ENCODE measurements at places on chromosomes 2 and 18.

GRCh38 chr18:23053776-23054457, 81.4 kb upstream of the CABLES1 start:
- DNase-seq = no peak

DNA sequence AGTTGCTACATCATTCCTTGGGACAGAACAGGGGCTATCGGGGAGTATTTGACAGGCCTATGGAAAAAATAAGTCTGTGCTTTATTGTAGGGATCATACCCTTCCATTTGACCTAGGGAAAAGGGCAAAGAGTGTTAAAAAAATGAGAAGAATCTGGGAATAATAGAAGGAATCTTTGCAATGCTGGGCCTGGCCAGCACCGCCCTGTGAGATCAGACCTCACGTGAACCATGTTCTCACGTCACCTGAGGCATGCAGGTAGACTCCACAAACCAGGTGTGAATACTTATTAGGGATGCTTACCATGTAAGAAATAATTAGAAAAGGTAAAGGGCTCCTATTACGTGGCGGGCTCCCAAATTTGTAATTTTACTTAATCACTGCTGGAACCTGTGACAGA, 177.5 kb upstream of the GATA6 start:
- no peak for DNase-seq

DNA sequence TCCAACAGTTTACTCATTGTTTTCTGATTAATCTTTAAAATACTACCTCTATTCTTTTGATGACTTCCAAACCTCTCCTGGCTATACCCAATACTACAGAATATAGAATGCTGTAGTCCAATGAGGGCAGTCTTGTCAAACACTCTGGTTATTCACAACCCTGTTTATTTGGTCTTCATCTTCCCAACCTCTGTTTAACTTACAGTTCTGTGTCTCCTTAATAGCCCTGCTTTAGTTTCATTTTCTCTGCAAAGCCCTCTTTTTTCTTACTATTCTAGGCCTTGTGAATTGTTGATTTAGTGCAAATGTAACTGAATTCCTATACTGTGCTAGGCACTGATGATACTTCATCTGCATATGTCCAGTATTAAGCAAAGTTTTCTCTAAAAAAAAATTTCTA, 40.0 kb downstream of the ACVR2A start:
- DNase-seq = no peak

- DNase-seq = no peak
Observed at GRCh38 chr2:85221067-85221691, 88.0 kb downstream of the TCF7L1 start.

GRCh38 chr2:118644190-118644589, 203.3 kb downstream of the EN1 start:
- no peak for DNase-seq

- DNase-seq = no peak
Observed at GRCh38 chr2:102082571-102083392, 59.8 kb upstream of the IL1R1 start.

GRCh38 chr2:105496271-105496670, 97.4 kb upstream of the FHL2 start:
- DNase-seq = no peak

DNA sequence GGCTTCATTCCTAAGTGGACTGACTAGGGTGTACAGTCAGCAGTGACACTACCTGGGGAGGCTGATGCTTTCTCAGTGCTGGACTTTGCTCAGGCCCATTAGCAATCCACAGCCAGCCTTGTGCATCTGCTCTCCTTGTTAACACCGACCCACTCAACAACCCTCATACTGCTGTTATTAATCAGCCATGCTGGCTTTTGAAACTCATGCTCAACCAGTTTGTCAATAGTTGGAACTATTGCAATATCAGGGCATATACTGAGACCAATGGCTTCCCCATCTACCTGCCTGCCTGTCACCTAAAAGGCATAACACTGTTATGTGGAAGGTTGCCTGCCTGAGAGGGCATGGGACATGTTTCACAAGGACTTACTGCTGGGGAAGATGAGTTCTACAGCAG, 39.4 kb downstream of the GAD1 start:
- no peak for DNase-seq

- DNase-seq = no peak
Observed at GRCh38 chr18:80201739-80202138, 45.6 kb downstream of the PARD6G start.

DNA sequence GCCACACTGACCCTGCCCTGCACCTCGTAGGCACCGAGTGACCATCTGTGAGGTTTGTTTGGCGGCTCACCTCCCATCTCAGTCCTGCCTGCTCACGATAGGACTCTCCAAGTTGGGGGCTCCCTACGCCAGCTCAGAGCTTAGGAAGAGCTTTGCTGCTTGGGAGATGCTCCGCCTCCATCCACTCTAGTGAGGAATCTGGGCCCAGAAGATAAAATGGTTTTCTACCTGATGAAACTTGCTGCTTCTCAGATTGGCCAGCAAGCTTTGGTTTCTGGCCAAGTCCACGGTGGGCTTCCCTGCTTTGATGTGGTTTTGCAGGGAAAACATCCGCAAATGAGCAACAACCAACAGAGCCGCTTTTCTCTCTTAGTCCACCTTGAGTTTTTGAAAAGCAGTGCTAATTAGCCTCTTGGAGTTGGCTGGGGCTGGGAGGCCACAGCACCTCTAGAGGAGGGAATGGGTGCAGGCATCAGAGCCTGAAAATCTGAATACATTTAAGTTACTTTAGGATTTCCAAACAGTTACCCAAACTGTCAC, 42.2 kb downstream of the THNSL2 start:
- no peak for DNase-seq

- DNase-seq = no peak
Observed at GRCh38 chr2:219737270-219737691, 109.9 kb downstream of the SLC4A3 start.

DNA sequence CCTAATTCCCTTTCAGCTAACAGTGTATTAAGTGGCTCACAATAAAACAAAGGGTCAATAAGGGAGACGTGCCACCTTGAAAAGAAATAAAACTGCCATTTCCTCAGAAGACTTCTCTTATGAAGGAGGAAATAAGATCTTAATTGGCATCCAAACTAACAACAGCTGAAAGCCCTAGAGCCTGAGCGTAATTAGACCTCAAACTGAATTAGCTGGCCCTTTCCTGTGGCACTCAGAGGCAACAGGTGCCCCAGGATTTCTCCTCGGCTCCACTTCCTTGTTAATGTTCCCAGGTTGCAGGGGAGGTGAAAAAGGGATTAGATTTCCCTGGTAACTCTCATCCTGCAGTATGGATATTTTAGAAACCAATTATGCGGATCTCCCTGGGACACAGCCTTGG, 804.3 kb downstream of the DCDC2C start:
- DNase-seq = peak; percentile 70

DNA sequence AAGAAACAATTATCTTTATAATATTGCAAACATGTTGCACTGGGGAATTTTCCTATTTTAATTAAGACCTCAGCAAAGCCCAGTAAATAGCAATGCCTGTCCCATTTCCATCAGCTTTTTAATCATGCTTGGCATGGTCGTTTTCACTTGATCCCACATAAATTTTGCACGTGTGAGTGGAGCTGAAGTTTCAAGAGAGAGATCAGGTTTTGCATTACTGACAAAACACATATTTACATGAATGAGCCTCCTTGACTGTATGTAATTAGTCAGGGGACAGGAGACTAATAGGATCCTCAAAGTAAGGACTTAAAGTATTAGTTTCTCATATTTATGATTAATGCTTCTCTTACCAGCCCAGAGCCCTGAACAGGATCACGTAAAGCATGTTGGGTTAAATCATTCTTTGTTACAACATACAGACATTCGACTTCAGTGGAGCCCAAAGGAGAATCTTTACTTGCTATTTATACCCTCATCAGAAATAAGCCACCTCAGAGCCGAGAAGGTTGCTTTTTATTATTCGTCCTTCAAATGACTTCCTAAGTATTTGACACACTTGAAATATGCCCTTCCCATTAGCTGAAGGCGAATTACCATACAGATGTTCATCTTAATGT, 711.3 kb downstream of the GALR1 start:
- no peak for DNase-seq

DNA sequence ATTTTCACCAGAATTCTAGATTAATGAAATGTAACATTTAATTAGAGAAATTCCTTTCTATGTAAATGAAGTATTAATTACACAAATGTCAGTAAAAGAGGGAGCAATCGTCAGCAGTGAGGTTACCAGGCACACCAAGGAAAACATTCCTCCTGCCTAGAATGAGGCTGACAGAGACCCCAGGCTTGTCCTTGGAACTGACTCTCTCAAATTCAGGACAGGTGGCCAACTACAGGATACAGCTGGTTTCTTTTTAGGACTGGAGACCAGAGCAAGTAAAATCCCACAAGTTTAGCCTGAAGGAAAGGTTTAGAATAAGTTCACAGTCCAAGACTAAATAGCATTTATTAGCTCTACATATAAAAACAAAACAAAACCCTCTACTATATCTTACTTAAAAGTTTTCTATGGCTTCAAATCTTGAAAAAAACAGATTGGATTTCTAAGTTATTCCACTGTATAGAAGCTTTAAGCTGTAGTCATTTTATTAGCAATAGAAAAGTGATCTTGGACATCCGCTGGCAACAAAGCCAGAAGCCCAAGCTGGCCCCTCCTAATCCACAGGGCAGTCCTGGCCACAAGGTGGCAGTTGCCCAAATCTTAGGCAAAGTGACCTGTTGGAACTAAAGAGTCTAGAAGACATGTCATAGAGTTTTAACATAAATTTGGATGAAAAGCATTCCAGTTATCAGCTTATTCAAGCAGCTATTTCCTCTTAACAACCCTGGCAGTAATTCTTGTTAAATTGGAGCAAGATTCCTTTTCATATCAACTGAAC, 81.0 kb downstream of the SP3 start:
- DNase-seq = no peak

- no peak for DNase-seq
Observed at GRCh38 chr2:75688196-75688595, 22.5 kb downstream of the GCFC2 start.

DNA sequence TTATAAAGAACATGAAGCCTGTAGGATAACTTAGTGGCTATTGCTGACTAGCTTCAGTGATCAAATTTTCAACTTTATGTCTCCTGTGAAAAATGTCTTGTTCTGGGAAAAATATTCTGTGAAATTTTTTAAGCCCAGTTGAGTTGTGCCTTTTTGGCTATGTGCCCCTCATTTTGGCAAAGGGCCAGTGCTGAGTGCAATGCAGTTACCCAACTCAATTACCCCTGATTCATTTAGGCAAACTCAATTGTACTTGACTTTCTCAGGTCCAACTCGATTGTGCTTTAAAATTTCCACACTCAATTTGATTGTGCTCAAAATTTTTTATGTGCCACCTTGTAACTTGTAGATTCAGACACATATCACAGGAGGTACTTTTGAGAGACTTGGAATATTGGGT, 548.8 kb upstream of the NRP2 start:
- DNase-seq = no peak

- DNase-seq = no peak
Observed at GRCh38 chr18:44594799-44595467, 85.8 kb upstream of the SETBP1 start.

DNA sequence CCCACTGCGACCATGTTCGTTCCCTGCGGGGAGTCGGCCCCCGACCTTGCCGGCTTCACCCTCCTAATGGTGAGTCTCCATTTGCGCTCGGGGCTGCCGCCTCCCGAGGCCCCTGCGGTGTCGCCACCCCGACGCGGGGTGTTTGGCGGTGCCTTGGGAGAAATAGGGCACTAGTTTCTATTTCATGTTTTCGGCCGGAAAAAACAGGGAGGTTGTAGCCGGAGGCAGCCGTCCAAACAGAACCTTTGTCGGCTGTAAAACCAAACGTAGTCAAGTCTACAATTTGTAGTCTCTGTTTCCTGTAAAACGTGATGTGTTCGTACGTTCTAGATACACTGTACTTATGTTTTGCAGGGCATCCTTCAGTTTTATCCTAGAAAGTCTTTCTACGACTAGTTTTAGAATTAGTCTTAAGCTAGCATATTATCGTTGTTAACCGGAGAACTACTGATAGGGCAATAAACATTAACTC, 290 bp downstream of the PSMG2 start:
- no peak for DNase-seq

DNA sequence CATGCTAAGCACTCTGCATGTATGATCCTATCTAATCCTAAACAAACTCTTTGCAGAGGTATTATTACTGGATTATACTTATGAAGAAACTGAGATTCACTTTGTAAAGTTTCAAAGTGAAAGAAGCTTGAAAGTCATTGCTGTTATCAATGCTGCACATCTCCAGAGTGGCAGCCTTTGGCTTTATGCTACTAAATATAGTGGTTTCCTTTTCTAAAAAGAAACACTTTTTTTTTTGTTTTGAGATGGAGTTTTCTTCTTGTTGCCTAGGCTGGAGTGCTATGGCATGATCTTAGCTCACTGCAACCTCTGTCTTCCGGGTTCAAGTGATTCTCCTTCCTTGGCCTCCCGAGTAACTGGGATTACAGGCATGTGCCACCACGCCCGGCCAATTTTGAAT, 114.9 kb upstream of the RAB27B start:
- no peak for DNase-seq

- no peak for DNase-seq
Observed at GRCh38 chr2:131040661-131041401, 52.4 kb downstream of the FAM168B start.

DNA sequence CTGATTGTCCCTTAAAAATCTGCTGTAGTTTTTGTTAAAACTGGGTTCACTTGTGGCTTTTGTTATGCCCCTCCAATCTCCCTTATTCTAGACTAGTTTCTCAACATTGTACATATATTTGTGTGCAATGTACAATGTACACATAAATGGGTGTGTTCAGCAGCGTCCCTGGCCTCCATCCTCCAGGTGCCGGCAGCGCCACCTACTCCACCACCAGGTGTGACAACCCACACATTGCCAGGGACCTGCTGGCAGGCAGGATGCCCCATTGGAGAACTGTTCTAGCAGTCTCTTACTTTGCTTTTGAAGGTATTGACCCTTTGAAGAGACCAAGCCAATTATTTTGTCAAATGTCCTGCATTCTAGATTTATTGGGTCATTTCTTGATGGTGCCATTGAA, 75.4 kb downstream of the SH3RF3 start:
- no peak for DNase-seq

- no peak for DNase-seq
Observed at GRCh38 chr2:240505910-240506309, 51.9 kb downstream of the ANKMY1 start.

GRCh38 chr2:180258041-180258537, 251.0 kb upstream of the CWC22 start:
- no peak for DNase-seq

DNA sequence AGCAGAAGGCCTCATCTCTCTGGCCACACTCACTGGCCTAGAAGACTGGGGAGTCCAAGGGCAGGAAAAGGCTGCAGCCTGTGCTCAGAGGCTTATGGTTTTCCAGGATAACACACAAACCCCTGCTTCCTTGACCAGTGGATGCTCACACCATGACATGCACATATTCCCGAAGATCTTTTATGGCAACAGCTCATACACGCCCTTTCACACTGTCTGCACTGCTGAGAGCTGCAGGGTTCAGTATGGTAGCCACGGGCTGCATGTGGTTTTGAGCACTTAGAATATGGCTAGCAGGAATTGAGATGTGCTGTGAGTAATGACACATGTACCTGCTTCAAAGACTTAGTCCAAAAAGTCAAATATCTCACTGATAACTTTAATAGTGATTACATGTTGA, 95.8 kb downstream of the VSNL1 start:
- no peak for DNase-seq

GRCh38 chr18:6279308-6279707, 135.4 kb downstream of the L3MBTL4 start:
- DNase-seq = no peak
